Upper lobe of left lung (tissue), 6 donors: ENCODE measurements at places on chromosomes 1 and 21. TPM values are rescaled to one million over a fixed set of nuclear protein-coding genes. Genes with fewer than 3 reads are reported as not detected.

DNA sequence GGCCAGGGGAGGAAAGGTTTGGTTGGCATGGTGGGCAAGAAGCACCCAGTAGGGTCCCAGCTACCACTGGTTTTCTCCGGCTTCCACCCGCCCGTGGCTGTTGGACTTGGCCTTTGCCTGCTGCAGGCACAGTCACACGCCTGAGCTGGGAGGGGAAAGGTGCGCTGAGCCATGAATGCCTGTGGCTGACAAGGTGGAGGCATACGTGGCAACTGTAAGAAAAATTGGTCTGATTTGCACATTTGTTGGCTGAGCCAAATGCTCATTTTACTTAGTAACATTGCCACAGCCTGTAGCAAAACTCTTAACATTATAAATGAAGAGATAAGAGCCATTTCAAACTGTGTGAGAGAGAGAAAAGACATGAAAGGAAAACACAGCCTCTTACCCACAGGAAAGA is 191.6 kb downstream of the PTPRC start:
- DNase-seq, result peak; percentile 27

GRCh38 chr1:97210307-97210706 is 488.7 kb downstream of the PTBP2 start:
- DNase-seq, result no peak

DNA sequence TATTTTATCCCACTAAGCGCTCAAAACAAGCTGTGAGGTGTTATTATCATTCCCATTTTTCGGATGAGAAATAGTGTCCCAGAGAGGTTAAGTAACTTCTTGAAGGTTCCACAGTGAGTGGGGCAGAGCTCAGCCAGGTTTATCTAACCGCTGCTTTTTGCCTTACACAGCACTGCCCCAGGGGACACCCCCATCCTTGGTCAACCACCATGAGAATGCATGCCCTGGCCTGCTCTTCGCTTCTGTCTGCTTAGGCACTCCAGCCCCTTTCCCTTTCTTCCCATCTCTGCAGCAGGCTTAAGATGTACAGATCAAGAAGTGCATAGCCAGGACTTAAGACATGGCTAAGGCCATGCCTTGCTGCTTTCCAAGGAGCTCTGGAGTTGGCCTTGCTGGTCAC is 159.0 kb upstream of the CD34 start:
- DNase-seq, result no peak

GRCh38 chr1:111470596-111470995 is 3.2 kb upstream of the C1orf162 start:
- DNase-seq, result no peak

DNA sequence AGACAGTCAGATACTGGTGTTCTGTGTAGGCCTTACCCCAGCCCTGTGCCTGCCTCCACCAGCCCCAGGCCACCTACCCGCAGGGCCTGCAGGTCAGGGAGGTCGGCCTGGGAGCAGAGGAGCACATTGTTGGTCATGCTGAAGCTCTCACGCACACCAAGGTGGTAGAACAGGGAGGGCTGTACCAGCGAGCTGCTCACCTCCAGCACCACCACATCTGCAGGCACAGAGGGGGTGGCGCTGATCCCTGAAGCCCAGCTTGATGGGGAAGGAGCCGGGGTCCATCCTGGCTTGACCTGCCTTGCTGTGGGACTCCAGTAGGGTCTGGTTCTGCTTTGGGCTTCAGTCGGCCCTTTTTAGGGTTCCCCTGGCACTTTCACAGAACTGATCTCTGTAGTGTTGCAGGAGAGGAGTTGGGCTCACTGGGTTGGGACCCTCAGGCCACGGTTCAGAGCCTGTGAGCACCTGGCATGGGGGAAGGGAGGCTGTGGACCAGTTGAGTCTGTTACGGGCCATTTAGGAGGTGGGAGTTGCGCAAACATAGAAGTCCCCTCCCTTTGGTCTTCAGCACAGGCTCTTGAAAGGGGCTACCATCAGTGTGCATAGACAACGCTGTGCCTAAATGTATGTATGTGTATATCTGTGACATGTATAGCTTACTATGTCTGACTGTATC is 1.9 kb downstream of the MAP3K6 start:
- no peak for DNase-seq

GRCh38 chr1:155888481-155888880 is 22.7 kb downstream of the RIT1 start:
- no peak for DNase-seq

DNA sequence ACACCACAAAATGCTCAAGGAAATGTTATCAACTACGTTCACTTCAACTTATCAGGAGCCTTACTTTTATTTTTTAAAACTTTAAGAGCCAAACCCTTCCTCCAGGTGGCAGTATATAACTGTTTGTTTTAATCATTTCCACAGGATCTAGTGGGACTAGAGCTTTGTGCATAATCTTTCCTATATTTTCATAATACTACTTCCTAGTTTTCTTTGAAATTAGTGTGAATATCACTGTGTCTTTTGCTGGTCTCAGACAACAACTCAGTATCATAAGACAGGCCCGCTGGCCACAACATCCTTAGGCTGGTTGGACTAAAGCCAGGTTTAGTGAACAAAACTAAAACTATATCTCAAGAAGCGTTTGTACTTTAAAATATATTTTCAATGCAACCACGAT is 145.5 kb downstream of the TIAM1 start:
- DNase-seq, result peak; percentile 32

ESPN gene
- 4.3 TPM for total RNA-seq

DNA sequence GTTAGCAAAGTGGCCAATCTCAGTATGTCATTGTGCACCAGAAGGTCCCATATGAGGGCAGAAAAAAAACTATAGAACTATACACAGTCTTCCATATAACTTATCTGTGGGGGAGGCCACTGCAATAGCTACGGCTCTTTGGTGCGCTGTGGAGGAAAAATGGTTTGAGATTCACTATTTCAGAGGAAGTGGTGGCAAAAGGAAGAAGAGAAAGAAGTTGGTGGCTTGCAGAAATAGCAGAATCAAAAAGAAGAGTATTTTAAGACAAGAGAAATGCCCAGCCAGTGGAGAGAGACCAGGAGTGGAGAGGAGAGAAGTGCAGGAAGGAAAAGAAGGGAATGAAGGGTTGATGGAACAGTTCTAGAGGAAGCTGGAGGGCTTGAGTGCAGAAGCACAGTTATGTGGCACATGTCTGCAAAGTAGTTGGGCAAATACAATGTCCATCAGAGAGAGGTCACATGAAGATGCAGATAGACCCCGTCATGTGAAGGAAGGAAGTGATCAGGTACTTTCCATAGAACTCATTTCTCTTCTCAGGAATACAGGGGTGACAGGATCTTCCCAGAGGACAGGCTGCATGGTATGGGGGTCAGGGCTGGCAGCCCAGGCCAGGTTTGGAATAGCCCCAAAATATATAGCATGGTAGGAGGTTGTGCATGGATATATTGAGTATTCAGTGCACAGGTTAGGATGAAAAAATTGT is 64.6 kb downstream of the RUNX1 start:
- no peak for DNase-seq

C1orf210 gene
- 12.5 TPM for total RNA-seq

DNA sequence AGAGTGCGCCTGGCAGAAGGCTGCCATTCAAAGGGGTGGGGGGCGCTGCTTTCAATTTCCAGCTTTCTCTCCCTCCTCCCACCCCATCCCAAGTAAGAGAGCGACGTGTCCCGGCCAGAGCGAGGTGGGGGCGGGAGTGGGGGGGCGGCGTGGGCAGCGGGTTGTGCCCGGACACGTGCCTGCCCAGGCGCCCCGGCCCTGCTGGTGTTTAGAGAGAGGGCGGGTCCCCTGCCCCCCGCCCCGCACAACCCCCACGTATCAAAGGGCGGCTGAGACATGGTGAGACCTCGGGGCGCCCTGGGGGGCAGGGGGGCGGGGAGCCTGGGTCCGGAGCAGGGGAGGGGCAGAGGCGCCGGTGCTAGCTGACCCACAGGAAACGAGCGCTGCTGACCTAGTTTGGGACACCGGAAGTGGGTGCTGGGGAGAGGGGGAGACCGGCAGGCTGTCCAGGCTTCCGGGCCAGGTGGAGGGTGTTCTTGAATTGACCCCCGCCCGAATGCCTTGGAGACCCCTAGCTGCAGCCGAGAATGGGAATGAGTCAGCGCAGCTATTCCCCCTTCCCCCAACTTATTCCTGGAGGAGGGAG is 1.3 kb downstream of the ZBTB7B start:
- peak; percentile 88 for DNase-seq

ETV3L gene
- not detected for total RNA-seq

GRCh38 chr1:69263921-69264391 is 303.8 kb upstream of the LRRC7 start:
- no peak for DNase-seq

- no peak for DNase-seq
These were observed at the start of gene A3GALT2 for GRCh38 chr1:33320619-33321165. Gene A3GALT2, minus strand, starts transcription at chr1:33321098. Its CDS starts 0 bp downstream, at chr1:33321098.

- DNase-seq, result no peak
These were observed 2.6 kb downstream of the LRRC41 start for GRCh38 chr1:46300673-46301405.

GRCh38 chr1:21149430-21149854 is 27.3 kb downstream of the EIF4G3 start:
- DNase-seq, result peak; percentile 26

DNA sequence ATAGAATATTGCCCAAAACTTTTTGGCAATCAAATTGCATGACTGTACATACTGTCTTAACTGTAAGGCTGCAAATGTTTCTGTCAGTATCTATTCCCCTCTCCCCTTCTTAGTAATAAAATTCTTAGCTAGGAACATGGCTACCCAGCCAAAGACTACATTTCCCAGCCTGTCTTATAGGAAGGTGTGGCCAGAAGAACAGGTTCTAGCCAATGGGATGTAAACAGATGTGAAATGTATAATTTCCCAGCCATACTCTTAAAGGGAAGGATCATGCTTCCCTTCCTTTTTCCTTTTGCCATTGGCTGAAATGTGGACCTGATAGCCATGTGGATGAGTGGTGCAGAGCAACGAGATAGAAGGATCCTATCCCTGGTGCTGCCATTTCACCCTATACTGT is 7.0 kb upstream of the HIVEP3 start:
- DNase-seq, result no peak

GRCh38 chr1:94209425-94209824 is 28.0 kb downstream of the ARHGAP29 start:
- DNase-seq, result no peak

- no peak for DNase-seq
These were observed 16.2 kb downstream of the ITGB3BP start for GRCh38 chr1:63506782-63507181.

DNA sequence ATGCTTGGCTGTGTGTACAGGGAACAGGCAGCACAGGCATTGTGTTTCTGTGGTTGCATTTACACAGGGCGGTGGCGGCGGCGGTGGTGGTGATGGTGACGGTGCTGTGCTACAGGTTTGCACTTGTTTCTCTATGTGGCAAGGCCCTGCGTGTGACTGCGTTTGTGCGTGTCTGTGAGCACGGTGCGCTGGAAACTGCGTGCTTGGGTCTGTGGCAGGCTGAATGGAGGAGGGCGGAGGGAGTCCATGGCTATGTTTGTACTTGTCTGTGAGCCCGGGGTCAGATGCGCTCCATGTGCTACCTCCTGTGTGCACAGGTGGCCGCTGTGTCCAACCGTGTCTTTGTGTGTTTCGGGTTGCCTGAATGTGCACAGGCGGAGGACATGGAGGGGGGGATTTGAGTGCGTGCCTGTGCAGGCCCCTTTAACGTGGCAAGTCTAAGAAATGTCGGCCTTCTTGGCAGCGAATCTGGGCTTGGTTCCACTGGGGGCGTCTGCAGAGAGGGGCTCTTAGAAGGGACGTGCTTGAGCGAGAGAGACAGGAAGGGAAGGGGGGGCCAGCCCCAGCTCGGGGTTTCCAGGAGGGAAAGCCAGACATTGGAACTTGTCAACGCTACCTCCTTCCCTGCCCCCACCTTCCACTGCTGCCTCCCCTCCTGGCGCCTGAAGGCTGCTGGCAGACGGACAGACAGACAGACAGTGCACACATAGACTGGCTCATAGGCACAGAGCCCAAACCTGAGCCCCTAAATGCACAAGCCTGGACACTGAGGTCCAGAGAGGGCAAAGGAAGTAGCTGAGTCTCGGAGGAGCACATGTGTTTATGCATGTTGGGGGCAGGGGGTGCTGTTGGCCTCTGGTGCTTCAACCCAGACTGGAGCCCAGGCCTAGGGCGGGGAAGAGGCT is 32.7 kb upstream of the WASF2 start:
- DNase-seq, result no peak

- DNase-seq, result no peak
These were observed 4.7 kb downstream of the IRF6 start for GRCh38 chr1:209800984-209801834.

DNA sequence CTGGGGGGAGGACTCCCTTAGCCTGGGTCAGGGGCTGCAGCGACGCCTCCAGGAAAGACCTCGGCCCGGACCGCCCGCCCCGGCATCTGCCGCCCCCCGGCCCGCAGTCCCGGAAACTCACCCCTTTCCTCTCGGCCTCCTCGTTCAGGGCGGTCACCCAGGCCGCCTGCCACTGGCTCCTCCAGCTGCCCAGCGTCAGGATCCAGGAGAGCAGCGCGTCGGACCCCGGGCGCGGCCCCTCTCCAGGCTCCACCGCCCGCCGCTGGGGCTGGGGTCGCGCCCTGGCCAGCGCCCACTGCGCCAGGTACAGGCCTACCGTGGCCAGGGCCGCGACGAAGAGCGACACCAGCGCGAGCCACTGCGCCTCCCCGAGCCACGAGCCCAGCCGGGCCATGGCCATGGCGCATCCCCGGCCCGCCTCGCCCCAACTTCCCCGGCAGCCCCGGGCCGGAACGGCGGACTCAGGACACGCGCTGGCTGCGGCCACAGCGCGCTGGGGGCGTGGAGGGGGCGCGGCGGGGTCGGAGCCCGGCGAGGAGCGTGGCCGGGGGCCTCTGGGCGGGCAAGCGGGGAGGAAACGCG is 478 bp downstream of the C2CD2 start:
- no peak for DNase-seq

- DNase-seq, result no peak
These were observed 9.1 kb upstream of the IRF2BP2 start for GRCh38 chr1:234619071-234619480.
